ENCODE measurements at places on chromosomes 6 and 20.

- DNase-seq: no peak
These were observed 3.6 kb upstream of the BTN2A2 start for GRCh38 chr6:26379292-26379691.

- no peak for DNase-seq
These were observed 238.9 kb downstream of the PRL start for GRCh38 chr6:22057962-22058361.

GRCh38 chr20:35883336-35883777 lies 70.9 kb downstream of the SCAND1 start:
- DNase-seq: no peak

DNA sequence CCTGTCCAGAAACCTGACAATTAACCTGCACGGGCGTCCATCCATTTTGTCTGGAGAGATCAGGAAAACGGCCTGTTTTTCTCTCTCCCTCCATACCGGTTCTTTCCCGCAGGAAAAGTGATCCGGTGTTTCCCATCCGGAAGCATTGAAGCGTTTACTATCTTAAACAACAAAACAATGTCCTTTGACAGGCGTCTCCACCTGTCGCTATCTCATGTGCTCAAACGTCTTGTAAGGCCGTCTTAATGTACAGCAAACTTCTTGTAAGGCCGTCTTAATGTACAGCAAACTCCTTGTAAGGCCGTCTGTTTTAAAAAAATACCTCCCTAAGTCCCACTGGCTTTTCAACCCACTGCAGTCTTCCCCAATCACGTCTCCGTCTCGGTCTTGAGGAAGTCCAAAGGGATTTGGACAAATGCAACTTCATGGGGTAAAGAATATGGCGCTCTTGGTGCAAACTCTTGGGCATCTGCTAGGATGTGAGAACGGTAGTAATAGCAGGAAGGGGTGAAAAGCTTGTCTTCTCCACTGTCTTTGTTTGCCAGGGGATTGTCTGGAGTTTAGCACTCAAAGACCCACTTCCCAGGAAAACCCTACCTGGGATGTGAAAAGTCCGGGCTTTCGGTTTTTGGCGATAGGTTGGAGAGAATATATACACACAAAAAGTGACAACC lies 29.9 kb upstream of the TRIM27 start:
- DNase-seq: no peak

DNA sequence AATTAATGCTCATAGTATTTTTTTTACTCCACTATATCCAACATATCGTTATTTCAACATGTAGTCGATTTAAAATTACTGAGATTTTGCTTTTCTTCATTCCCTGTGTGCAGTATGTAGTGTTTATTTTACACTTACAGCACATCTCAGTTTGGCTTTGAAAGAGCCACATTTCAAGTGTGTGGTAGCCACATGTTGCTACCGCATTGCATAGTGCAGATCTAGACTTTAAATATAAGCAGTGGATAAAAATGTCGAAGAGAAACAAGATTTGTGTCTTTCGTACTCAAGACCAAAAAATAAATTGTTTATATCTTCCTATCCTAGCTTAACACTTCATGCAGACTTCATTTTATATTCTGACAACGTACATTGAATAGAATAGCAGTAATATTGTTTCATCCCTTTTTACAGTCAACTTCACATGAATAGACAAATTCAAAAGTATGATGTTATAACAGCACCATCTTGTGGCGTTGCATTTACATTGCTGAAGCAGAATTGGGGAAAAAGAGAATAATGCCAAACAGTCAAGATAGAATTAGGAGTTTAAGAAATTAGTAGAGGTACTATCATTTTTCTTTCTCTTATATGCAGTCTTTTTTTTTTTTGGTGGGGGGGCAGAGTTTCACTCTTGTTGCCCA lies 29.9 kb downstream of the FBXO5 start:
- DNase-seq: no peak

GRCh38 chr6:155273431-155273830 lies 9.6 kb downstream of the CLDN20 start:
- no peak for DNase-seq

- no peak for DNase-seq
These were observed 214.0 kb downstream of the GMPR start for GRCh38 chr6:16452348-16452747.

DNA sequence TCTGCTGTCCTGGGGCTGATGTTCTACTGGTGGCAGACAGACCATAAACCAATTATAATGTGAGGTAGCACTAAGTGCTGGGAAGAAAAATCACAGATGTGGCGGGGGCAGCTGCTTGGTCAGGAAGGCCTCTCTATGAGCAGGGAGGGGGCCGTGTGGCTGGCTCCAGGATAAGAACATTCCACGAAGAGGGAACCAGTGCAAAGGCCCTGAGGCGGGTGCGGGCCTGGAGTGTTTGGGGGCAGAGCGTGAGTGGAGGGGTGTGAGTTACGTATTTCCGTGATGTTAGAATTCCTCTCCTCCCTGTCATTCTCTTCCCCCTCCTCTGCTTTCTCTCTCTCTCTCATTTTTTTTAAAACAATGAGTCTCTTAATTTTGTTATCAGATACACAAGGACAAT lies 67.2 kb downstream of the CEBPB start:
- DNase-seq: no peak

GRCh38 chr6:149212206-149212605 lies 105.3 kb upstream of the TAB2 start:
- DNase-seq: no peak
